Thoracic aorta endothelial cell (primary cell): ENCODE measurements at places on chromosomes 6 and 20. TPM values are rescaled to one million over a fixed set of nuclear protein-coding genes. Genes with fewer than 3 reads are reported as not detected.

NKX2-2 gene
- not detected in 2 replicates for total RNA-seq

DTD1 gene
- total RNA-seq: 68.9 and 82.0 TPM in 2 replicates

OARD1 gene
- total RNA-seq: 10.8 TPM in 2 replicates

APOBEC2 gene
- not detected in 2 replicates for total RNA-seq

RBPJL gene
- total RNA-seq: not detected in 2 replicates

PRSS16 gene
- not detected in 2 replicates for total RNA-seq

TRIM26 gene
- total RNA-seq: 30.2 and 33.9 TPM in 2 replicates

SAMD5 gene
- 2.0 and 3.6 TPM in 2 replicates for total RNA-seq

DYNLT2 gene
- total RNA-seq: 1.4 and 2.5 TPM in 2 replicates

WFDC10B gene
- not detected in 2 replicates for total RNA-seq
